Activated B cell treated with CpG ODN at 0.5 μM for 24 hours (primary cell): ENCODE measurements at places on chromosomes 5 and 9.

DNA sequence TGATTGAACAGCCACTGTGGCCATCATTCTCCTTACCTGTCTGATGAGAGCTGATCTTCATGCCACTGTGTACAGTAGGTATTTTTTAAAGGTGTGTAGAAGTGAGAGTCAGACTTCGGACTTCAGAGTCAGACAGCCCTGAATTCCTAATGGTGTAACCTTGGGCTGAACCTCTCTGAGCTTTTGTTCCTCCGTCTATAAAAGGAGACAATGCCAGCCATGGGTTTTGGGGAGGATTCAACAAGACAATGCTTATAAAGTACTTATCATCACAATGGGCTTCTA lies 18.7 kb downstream of the GSN start:
- no peak overlapping the region for H3K4me3 ChIP-seq
- no peak for DNase-seq
- no peak overlapping the region for H3K27ac ChIP-seq
- peaks cover 40% of the 10 kb centered on the region for H3K4me1 ChIP-seq

DNA sequence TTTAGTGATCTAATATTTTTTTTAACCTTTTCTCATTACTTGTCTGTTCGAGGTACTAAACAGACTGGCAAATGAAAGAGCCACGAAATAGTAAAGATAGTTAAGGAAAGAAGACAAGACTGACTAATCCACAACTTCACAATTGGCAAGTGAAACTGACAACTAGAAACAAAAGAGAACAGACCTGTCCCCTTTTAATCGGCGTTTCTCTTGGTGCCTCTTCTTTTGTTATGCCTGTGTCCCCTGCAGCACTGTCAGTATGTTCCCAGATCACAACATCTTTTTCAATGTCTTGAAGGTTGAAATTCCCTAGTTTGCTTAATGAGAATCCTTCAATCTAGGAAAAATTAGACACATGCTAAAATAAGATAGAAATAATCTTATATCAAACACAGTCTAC lies 26.1 kb downstream of the TUT7 start:
- H3K4me1 ChIP-seq: no peaks in the 10 kb centered on the region
- no peak for DNase-seq
- H3K27me3 ChIP-seq: no peaks in the 10 kb centered on the region

GRCh38 chr9:130200038-130200849 lies 28.0 kb downstream of the NCS1 start:
- no peak overlapping the region for H3K27ac ChIP-seq
- DNase-seq: no peak
- H3K27me3 ChIP-seq: peaks cover 4% of the 10 kb centered on the region
- no peaks in the 10 kb centered on the region for H3K36me3 ChIP-seq
- no peak overlapping the region for H3K4me3 ChIP-seq

GRCh38 chr5:168301593-168302390 lies 10.3 kb downstream of the WWC1 start:
- no peaks in the 10 kb centered on the region for H3K4me1 ChIP-seq
- no peak for DNase-seq
- no peak overlapping the region for H3K4me3 ChIP-seq
- no peak overlapping the region for H3K27ac ChIP-seq
- H3K27me3 ChIP-seq: peaks cover 1% of the 10 kb centered on the region

GRCh38 chr5:113240032-113240431 lies 194.8 kb downstream of the TSSK1B start:
- no peak for DNase-seq
- peaks cover 13% of the 10 kb centered on the region for H3K27me3 ChIP-seq
- no peak overlapping the region for H3K27ac ChIP-seq
- H3K36me3 ChIP-seq: no peaks in the 10 kb centered on the region
- H3K4me3 ChIP-seq: no peak overlapping the region
- H3K4me1 ChIP-seq: no peaks in the 10 kb centered on the region

GRCh38 chr5:180860273-180860886 lies 696 bp downstream of the ZFP62 start:
- H3K36me3 ChIP-seq: peaks cover 31% of the 10 kb centered on the region
- H3K27me3 ChIP-seq: no peaks in the 10 kb centered on the region
- peak overlapping the region; percentile 94 for H3K4me3 ChIP-seq
- H3K4me1 ChIP-seq: peaks cover 18% of the 10 kb centered on the region
- H3K27ac ChIP-seq: peak overlapping the region; percentile 94

DNA sequence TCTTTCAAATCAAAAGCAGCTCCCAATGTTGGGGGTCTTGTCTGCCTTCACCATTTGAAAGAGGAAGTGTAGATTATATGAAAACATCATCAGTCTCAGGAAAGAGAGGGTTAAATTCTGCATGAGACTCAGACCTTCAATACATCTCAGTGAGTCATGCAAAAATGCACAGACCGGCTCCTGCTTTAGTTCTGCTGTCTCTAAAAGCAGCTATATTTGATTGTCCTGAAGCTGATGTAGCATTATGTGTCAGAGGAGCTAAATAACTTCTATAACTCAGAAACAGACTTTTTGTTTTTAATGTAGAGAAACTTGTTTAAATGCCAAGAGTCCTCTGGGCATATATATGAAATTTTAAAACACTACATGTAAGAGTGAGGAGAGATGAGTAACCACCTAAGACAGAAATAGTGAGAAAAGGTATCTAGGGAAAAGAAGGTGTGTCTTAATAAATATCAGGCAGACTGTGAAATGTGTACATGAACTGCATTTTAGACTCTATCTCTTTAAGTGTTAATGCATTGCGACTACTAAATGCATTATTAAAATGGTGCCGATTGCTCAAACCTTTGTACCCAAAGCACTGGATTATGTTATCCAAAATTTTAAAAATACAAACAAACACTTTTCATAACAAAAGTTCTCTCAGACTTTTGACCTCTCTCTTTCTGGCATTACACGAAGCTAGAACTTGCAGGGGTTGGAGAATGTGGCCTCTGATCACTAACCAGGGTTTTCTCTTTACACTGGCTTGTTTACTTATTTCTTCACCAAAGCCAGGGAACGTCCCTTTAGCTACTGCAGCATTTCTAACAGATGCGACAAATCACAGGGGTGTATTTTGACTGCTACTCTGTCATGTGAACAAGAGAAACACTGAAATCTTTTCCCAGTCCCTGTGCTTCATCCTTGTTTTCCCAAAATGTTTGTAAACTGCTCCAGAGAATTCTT lies 302.3 kb downstream of the ARL15 start:
- peaks cover 8% of the 10 kb centered on the region for H3K36me3 ChIP-seq
- no peaks in the 10 kb centered on the region for H3K27me3 ChIP-seq
- H3K4me3 ChIP-seq: no peak overlapping the region

DNA sequence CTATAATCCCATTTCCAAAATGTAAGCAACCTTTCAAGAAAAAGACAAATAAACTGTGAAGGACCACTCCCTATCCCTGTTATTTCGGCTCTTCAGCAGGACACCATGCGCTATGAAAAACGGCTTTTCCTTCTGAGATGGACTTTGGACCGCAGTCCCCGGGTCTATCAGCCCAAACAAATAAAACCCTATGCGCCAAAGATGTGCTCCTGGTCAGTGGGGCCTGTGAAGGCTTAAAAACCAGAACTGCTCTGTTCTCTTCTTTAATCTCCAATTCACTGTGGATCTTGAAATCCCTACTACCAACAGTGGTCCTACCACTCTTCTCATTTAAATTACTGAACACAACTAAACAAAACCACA lies 33.3 kb downstream of the RAPGEF1 start:
- no peaks in the 10 kb centered on the region for H3K27me3 ChIP-seq
- H3K27ac ChIP-seq: peak overlapping the region; percentile 61
- peaks cover 25% of the 10 kb centered on the region for H3K36me3 ChIP-seq
- H3K4me3 ChIP-seq: no peak overlapping the region

- no peak for DNase-seq
- no peak overlapping the region for H3K27ac ChIP-seq
- no peaks in the 10 kb centered on the region for H3K4me1 ChIP-seq
- H3K36me3 ChIP-seq: no peaks in the 10 kb centered on the region
Measured at GRCh38 chr5:110063640-110064602, 374.2 kb downstream of the MAN2A1 start.
